D341Med (cell line): ENCODE measurements at places on chromosomes 2 and 18.

DNA sequence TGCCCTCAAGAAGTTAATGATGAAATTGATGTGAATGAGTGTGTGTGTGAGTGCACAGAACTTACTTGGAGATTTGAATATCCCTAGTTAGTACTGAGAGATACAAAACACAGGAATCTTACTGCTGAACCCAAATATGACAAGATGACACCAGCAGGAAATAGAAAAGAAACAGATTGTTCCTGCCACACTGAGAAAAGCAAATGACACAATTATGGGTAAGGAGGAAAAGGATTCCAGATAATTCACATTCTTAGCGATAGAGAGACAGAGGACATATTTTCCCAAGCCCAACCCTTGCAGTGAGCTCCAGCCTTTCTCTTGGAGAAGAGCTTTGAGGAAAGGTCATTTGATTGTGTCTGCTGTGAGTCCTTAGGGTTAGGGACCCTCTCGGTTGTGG lies 105.7 kb upstream of the SMIM21 start:
- DNase-seq = no peak

DNA sequence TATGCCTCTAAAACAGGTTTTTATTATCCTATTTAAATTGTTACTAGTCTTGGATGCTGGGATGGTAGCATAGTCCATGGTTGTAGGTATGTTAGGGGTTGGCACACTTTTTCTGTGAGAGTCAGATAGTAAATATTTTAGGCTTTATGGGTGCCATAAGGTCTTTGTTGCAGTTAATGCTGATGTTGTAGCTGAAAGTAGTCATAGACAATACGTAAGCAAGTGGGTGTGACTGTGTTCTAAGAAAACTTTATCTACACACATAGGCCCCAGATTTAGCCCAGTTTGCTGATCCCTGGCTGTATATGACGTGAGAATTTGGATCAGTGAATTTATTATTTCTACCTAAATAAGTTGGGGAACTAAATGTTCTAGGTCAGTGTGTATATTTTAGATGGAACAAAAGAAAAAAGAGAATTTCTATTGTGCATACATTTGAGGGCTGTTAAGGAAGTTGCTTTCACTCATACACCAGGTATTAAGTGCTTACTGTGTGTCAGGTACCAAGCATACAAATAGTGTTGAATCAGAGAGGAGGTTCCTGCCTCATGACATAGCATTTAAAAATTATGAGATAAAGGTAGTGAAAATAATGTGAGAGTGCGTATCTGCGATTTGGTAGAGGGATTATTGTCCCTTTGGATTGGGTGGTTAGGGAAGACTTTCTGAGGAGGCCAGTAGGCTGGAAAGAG lies 39.4 kb downstream of the AGFG1 start:
- no peak for DNase-seq

- no peak for DNase-seq
Measured at GRCh38 chr2:15757820-15758586, 166.3 kb downstream of the DDX1 start.

DNA sequence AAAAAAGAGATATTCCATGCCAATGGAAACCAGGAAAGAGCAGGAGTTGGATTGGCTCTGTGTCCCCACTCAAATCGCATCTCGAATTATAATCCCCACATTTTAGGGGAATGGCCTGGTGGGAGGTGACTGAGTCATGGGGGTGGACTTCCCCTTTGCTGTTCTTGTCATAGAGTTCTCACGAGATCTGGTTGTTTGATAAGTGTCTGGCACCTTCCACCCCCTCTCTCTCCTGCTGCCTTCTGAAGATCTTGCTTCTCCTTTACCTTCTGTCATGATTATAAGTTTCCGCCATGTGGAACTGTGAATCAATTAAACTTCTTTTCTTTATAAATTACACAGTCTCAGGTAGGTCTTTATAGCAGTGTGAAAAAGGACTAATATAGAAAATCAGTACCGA lies 355.6 kb downstream of the NBAS start:
- no peak for DNase-seq

DNA sequence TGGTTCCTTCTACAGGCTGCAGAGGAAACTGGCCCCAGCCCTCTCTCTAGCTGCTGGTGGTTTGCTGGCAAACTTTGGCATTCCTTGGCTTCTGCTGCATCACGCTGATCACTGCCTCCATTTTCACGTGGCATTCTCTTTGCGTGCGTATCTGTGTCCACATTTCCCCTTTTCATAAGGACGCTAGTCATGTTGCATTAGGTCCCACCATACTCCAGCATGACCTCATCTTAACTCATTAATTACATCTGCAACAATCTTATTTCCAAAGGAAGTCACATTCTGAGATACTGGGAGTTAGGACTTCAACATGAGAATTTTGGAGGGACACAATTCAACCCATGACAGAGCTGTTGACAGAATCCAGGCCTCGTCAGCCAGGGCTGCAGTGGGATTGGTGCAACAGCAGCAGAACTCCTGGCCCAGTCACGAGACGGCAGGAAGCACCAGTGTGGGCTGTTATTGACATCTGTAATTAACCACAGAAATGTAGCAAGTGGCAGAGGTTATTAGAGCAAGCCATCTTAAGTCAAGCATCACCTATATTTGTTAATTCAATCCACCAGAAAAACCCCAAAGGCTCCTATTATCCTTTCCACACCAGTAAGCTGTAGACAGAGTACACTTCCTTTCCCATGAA lies 132.4 kb downstream of the TMEM163 start:
- DNase-seq = no peak

- DNase-seq = no peak
Measured at GRCh38 chr2:2874805-2875204, 502.8 kb downstream of the EIPR1 start.

DNA sequence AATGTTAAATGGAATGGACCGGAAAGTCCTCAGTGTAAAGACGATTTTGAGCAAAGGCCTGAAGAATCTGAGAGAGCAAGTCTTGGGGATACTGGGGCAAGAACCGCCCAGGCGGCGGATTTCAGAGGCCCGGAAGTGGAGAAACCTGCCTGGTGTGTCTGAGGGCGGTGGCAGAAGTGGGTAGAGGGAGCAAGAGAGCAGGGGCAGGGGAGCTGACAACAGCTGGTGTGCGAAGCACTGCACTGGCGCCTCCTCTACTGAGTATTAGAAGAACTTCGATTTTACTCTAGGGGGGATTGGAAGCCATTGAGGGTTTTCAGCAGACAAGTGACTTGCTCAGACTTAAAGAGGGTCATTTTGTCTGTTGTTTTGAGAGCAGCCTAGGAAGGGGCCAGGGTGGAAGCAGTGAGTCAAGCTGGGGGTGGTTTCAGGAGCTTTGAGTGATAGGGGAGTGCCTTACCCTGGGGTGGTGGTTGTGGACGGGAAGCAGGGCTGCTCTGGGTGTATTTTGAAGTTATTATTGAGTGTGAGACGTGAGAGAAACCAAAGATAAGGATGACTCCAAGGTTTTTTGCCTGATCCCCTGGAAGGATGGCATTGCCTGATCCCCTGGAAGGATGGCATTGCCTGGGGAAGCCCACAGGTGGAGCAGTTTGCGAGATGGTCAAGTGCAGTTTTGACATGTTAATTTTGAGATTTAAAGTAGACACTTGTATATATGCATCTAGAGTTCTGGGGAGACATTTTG lies 52.5 kb downstream of the ZNF236 start:
- DNase-seq = no peak

DNA sequence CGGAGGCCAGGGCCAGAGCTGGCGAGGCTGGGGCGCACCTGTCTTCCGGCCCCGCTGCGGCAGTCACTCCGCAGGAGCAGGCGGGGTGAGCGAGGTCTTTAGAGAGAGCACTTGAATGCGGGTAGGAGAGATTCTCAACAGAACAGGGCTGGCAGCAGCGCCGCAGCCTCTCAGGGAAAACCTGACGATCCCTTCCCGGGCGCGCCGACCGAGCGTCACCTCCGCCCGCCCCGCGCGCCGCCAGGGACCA lies 526 bp downstream of the PRKRA start:
- no peak for DNase-seq

DNA sequence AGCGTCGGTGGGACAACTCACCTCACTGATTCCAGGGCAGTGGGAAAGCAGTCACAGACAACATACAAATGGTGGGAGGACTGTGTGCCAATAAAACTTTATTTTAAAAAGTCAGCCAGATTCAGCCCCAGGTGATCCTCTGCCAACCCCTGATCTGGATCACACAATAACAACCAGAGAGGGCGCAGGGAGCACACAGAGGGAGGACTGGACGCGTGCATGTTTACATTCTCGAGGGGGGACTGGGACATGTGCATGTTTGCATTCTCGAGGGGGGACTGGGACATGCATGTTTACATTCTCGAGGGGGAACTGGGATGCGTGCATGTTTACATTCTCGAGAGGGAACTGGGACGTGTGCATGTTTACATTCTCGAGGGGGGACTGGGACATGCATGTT lies 209.5 kb downstream of the NDUFA10 start:
- DNase-seq = no peak

- DNase-seq = no peak
Measured at GRCh38 chr18:67896451-67896850, 379.9 kb upstream of the DSEL start.

DNA sequence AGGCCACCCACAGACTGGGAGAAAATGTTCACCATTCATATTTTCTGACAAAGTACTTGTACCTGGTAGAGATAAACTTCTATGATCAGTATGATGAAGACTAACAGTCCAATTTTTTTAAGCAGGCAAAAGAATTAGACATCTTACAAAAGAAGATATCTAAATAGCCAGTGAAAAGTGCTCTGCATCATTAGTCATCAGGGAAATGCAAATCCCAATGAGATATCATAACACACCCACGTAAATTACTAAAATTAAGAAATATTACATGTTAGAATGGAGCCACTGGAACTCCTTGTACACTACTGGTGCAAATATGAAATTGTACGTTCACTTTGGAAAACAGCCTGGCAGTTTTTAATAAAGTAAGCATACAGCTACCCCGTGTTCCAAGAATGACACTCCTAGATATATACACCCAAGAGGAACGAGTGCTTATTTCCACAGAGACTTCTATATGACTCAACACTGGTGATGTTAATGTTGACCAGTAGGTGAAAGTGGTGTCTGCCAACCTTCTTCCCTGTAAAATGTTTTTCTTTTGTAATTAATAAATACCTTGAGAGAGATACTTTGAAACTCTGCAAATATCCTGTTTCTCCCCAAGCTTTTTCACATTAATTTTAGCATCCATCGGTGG lies 80.3 kb downstream of the NPAS2 start:
- DNase-seq = no peak

DNA sequence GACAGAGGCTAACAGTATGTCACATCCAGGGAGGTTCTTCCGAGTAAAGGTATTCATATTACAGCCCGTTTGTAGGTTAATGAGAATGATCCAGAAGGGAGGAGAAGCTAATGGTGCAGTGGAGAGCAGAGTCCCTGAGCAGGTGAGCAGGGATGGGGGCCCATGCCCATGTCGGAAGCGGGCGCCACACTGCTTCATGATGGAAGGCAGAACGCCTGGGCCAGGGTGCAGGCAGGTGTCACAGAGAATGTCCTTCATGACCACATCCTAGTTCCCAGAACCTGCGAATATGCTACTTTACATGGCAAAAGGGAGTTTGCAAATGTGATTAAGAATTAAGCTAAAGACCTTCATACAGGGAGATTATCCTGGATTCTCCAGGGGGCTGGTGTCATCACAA lies 4.0 kb downstream of the HES6 start:
- DNase-seq = peak; percentile 29

DNA sequence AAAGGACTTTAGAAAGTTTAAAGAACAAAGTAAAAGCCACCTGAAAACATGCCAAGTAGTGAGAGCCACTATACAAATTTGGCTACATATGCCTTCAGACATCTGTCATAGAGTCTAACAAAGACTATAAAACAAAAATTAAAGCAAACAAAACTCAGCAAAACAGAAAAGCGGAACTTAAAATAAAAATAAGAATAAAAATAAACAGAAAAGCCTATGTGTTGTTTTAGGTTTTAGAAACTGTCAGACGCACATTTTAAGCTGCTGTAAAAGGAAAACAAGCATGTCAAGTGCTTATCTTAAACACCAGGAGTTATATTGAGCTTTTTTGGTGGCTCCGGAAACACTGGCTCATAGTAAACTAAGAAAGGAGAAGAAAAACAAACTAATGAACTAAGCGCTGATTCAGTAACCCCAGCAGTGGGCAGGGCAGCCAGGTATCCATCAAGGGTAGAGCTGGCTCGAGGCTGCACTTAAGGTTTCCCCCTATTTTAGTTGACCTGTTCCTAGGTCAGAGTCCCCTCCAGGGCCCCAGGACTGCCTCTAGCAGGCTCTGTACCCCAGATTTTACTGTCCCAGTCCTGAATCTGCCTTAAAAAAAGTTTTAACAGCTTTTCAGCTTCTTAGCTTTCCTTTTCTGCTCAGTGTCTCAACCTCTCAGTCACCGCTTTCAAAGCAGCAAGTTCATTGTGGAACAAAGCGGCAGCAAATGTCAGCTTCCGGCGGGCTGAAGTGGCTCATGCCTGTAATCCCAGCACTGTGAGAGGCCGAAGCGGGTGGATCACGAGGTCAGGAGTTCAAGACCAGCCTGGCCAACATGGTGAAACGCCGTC lies 15.4 kb upstream of the RMC1 start:
- DNase-seq = no peak

DNA sequence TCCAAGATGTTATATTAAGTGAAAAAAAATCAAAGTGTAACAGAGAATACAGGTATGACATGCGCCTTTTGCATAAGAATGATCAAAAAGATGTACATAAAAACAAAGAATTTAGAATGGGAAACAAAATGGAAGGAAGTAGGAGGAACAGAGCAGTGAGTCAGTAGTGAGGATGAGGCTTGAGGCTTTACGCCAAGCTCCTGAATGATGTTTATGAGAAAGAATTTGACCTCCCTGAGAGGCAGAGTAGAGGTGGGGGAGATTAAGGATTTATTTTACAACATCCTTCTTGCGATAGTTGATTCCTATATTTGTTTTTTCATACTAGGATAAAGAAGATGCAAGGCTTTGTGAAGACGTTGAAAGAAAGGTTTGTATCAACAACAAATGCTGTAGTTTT lies 81.4 kb downstream of the DCDC2C start:
- no peak for DNase-seq

DNA sequence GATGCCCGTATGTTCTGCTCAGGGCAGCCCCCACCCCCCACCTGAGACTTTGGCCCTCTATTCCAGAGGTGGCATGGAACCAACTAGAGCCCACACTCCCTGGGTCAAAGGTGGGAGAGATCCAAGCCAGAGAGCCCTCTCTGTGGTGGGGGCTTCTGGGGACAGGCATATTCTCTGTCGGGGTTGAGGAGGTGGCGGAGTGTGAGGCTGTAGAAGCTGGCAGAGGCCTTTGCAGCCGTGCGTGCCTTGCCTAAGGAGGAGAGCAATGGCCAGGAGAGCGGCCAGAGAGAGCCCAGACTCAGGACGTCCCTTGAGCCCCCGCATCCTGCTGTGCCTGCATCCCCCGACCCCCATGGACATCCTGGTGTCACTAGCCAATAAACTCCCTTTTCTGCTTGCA lies 79.2 kb upstream of the HPCAL1 start:
- no peak for DNase-seq
